ENCODE measurements at places on chromosomes 5 and 9. TPM values are rescaled to one million over a fixed set of nuclear protein-coding genes. Genes with fewer than 3 reads are reported as not detected.

- DNase-seq = no peak
These were observed 7.8 kb downstream of the ANGPTL2 start for GRCh38 chr9:127114606-127115005.

GRCh38 chr5:163504079-163504931, 1.1 kb upstream of the MAT2B start:
- DNase-seq = peak; percentile 18

- DNase-seq = no peak
These were observed 84.4 kb upstream of the SARDH start for GRCh38 chr9:133822430-133823065.

Gene NRG2
- 0.16 TPM for total RNA-seq

Gene INSL4
- not detected for total RNA-seq

GRCh38 chr9:37776328-37776727, 8.5 kb downstream of the EXOSC3 start:
- no peak for DNase-seq

Gene PCDHB5
- 0.13 TPM for total RNA-seq

- no peak for DNase-seq
These were observed 298.9 kb downstream of the TMEM38B start for GRCh38 chr9:105993116-105993854.

- DNase-seq = no peak
These were observed 27.8 kb downstream of the ROPN1L start for GRCh38 chr5:10469253-10470050.

GRCh38 chr9:14563902-14564624, 129.2 kb downstream of the ZDHHC21 start:
- no peak for DNase-seq

DNA sequence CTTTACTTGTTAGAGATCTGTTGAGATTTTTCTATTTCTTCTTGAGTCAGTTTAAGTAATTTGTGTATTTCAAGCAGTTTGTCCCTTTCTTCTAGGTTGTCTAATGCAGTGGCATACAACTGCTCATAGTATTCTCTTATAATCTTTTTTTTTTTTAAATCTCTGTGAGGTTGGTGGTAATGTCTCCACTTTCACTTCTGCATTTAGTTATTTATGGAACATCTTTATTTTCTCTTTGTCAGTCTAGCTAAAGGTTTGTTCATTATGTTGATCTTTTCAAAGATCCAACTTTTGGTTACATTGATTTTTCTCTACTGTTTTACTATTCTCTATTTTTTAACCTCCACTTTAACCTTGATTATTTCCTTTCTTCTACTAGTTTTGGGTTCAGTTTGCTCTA, 13.8 kb downstream of the FOXE1 start:
- DNase-seq = no peak

GRCh38 chr5:9241479-9242305, 304.2 kb downstream of the SEMA5A start:
- no peak for DNase-seq

Gene UGT3A2
- total RNA-seq = not detected

Gene LTC4S
- total RNA-seq = 0.37 TPM

DNA sequence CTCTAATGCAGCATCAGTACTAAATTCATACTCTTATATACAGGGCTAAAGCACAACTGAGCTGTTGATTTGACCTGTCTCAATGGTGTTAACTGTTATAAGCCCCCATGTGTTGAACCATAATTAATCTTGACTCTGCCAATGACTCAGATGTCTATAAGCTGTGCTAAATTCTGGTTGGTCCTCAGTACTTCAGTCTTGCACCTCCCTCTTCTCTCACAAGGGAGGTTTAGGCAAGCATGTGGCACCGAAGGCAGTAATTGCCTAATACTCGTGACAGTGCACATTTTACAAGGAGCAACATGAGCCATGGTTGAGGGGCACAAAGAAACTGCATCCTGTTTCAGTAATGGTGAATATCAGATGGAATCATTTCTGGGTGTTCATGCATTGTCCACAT, 255.9 kb downstream of the TRPM3 start:
- no peak for DNase-seq

DNA sequence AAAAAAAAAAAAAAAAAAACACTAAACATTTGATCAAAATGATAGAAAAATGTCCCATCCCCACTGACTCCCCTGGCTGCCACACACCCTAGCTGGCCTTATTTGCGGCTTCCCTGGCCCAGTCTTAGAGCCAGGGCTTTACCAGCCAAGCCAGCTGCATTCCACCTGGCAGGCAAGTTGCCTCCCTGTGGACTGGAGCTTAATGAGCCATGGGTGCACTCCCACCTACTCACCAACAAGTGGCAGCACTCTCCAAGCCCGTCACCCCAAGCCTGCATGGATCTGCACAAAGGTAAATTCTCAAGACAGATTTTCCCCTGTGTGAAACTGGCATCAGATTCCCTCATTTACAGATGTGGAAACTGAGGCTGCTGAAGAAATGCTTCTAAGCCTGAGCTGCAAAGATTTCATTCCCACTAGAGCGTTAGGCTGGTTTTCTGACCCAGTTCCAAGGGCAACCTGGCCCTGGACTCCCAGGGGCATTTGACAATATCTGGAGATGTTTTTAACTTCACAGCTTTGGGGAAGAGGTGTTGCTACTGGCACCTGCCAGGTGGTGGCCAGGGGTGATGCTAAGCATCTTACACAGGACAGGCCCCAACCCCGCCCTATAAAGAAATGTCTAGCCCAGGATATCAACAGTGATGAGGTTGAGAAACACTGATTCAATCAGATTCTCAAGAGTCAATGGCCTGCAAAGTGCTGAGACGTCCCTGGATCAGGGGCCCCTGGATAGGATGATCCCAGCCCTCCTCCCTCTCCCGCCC, 21.9 kb upstream of the VDAC1 start:
- DNase-seq = peak; percentile 45

Gene CCL21
- total RNA-seq = not detected

- DNase-seq = peak; percentile 10
These were observed 19.8 kb downstream of the EXOSC2 start for GRCh38 chr9:130713286-130713960.

GRCh38 chr5:14327624-14328023, 184.5 kb downstream of the TRIO start:
- no peak for DNase-seq

DNA sequence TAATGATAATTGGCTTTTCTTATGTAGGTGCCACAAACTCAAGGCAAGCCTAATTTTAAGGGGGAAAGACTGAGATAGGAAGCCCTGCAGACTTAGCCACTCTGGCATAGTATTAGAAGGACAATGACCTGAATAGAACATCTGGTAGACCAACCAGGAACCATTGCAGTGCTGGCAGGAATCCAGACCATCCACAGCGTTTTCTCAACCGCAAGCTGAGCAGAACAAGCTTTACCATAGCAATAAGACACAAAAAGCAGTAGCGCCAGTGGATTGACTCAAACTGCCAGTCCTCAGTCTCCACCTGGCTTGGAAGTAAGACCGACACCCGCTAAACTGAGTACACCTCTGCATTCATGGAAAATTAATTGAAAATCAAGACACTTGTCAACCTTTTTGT, 141.3 kb upstream of the LPAR1 start:
- DNase-seq = no peak

- no peak for DNase-seq
These were observed 195.8 kb upstream of the KLF4 start for GRCh38 chr9:107685376-107685775.

DNA sequence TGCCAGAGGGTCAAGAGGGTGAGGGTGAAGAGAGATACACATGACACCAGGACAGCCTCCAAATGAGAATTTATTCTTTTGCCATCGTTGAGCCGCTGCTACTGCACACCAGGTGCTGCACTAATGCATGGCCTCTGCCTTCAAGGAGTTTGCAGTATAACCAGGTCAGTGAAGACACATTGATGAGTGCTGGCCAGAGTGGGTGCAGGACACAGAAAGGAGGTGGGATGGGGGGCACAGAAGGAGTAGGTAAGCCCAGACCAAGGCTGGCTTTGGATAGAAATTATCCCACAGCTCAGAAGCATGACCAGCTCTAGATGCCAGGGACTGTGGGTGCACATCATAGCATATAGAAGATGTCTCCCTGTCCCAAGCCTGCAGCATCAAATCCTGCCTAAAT, 38.0 kb downstream of the FOXI1 start:
- DNase-seq = no peak

DNA sequence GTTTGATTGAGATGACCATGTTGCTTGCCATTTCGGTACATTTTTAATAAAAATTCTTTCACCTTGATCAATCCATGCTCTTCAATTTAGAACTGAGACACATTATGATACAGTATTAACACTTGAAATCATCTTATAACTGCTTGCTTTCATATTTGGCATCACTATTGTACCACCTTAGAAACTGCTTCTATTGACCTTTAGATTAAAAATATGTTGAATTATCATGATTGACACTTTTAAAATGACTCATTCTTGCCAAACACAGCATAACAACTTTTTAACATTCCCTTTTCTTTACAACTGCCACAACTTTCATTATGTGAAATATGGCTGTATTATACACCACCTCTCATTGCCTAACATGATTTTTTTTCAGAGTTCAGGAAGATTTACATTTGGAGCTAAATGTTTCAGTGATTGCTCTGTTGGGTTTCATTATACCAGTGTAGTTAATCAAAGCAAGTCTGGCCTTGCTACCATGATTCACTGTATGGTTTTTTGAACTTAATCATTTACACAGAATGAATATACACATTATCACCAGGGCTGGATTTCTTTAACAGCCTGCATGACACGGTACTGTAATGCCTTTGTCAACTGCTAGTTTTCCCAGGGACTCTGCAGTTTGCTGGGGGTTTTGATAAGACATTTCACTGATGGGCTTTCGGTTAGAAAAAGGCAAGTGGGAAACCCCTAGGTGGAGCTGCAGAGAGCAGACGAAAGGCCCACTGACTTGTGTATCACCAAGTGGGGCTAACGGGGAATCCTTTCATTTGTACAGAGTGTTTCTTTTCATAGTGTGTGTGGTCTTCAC, 93.6 kb upstream of the TLE4 start:
- DNase-seq = peak; percentile 10

GRCh38 chr5:154860123-154860522, 1.7 kb downstream of the CNOT8 start:
- no peak for DNase-seq

DNA sequence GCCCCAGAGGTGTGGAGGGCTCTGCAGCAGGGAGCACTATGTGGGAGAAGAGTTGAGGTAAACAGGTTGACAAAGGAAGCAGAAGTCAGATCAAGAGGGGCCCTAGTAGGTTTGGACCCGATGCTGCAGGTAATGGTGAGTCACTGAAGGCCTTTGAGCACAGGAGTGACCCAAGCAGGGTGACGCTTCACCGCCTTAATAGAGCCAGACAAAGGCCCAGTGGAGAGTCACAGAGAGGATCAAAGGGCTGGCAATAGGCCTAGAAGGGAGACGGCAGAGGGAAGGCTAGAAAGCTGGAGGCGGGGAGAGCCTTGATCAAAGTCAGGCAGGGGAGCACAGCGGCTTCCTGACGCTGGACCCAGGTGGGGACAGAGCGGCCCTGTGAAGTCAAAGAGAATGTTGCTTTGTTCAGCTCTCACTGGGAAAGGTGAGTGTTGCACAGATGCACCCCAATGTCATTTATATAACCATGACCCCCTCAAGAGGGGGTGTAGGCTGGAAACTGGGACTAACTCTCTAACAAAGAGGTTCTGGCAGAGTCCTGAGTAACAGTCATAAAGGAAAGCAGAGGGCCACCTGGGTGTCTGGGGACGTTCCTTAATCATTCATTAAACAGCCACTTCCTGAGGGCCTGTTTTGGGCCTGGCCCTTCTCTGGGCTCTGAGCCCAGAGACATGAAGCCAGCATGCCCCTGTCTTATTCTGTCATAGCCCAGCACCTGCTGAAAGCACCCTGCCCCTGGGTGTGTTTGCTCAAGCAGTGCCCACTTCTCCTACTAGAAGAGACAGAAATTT, 9.8 kb upstream of the CPLX2 start:
- no peak for DNase-seq

- DNase-seq = peak; percentile 96
These were observed at the start of gene PAIP2 for GRCh38 chr5:139341689-139342422. Gene PAIP2 (plus strand): TSS chr5:139341854. CDS start chr5:139363785, 21,931 bp downstream.

DNA sequence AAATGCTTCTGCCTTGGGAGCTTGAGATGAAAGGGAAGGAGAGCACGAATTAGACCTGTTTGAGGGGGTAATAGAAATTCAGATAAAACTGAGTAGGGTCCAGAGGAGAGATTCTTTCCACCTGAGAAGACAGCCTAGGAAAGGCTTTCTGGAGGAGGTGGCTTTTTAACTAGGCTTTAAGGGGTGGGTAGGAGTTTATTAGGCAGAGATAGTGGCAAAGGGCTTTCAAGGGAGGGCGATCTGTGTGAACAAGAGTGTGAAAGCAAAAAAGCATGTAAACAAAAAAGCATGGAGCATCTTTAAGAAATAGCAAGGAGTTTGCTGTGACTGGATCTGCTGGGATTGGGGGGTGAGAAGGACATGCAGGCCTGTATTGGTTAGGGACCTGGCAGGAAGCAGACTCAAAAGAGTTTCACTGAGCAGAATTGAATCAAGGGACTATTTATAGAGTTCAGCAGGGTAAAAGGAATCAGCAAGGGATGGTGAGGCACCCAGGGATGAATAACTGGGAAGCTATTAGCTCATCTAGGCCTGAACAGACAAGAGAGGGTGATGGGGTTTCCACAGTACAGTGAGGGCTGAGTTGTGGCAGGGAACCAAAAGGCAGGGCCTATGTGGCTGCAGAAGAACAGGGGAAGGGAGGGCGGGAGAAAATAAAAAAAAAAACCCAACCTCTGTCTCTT, 18.8 kb downstream of the SLC1A1 start:
- no peak for DNase-seq

GRCh38 chr9:114096866-114097612, 2.1 kb downstream of the KIF12 start:
- DNase-seq = no peak

Gene PCDHGB7
- total RNA-seq = not detected

Gene SNCAIP
- total RNA-seq = not detected

GRCh38 chr5:137218471-137218870, 280.7 kb downstream of the SPOCK1 start:
- DNase-seq = no peak

GRCh38 chr5:58191443-58191842, 268.4 kb downstream of the PLK2 start:
- no peak for DNase-seq

DNA sequence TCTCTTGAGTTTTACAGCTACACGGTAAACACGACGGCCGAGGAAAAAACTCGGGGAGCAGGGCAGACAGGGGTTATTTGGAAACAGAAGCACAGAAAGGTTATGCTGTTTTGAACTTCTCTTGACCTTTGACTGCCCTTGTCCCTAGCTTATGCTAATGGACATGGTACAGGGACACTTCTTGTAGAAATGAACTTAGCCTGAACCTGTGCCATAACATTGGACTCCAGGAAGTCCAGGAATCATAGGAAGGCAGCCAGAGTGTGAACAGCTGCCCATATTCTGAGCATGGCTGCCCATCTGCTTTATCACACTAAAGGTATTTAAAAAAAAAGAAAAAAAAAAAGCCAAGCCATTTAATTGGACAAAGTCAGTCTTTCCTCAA, 46.1 kb downstream of the NR6A1 start:
- DNase-seq = no peak
